ENCODE measurements at places on chromosomes 2 and 18. TPM values are rescaled to one million over a fixed set of nuclear protein-coding genes. Genes with fewer than 3 reads are reported as not detected.

LOXHD1 gene
- 2.8 TPM for total RNA-seq

DNA sequence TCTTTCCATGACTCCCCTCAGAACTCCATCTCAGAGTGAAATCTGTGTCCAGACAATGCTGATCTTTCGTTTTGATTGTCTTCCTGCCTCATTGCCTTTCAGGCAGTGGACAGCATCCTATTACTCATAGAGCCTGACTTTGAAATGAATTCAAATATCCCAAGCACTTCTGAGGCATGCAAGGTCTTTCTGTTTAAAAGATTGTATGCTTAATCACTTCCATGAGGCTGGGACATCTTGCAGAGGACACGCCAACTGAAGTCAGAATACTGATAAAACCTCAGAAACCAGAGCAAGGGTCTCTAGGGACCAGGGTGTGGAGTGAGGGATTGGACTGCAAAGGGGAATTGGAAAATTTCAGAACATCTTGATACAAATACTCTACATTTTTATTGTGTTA, 836.5 kb upstream of the ID2 start:
- DNase-seq = peak; percentile 29

DNA sequence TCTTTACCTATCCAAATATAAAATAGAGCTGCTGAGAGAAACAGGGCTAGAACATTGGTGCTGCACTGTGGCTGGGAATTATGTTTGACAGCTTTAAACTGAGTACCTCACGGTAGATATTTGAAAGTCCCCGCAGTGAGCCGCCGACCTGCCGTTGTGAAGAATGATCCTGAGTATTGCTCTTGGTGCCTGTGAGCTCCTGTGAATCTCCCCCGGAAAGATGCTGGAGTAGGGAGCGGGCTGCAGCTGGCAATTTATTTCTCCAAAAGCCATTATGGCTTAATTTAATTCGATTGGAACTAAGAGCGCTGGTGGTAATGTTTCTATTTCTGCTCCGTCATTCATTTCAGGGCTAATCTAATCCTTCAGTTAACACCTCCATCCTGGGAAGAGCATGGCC, 129.4 kb upstream of the TPO start:
- no peak for DNase-seq

GRCh38 chr2:227503433-227504406, 31.8 kb downstream of the AGFG1 start:
- no peak for DNase-seq
